ENCODE measurements at places on chromosomes 1 and 21. TPM values are rescaled to one million over a fixed set of nuclear protein-coding genes. Genes with fewer than 3 reads are reported as not detected.

The SLC1A7 gene
- not detected for total RNA-seq

DNA sequence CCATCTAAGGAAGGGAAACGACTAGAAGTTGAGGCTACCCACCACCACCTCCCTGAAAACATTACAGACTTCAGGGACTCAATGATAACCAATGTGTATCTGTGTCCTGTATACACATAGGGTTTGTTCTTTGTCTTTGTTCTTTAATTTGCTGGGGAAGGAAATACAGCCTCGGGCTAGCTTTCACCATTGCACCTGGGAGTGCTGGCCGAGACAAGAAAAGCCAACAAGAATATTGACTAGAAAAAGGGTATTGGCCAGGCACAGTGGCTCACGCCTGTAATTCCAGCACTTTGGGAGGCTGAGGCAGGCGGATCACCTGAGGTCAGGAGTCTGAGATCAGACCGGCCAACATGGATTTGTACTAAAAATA, 50.4 kb downstream of the MDM4 start:
- no peak for DNase-seq

GRCh38 chr1:25927521-25928265, 21.5 kb upstream of the STMN1 start:
- no peak for DNase-seq

DNA sequence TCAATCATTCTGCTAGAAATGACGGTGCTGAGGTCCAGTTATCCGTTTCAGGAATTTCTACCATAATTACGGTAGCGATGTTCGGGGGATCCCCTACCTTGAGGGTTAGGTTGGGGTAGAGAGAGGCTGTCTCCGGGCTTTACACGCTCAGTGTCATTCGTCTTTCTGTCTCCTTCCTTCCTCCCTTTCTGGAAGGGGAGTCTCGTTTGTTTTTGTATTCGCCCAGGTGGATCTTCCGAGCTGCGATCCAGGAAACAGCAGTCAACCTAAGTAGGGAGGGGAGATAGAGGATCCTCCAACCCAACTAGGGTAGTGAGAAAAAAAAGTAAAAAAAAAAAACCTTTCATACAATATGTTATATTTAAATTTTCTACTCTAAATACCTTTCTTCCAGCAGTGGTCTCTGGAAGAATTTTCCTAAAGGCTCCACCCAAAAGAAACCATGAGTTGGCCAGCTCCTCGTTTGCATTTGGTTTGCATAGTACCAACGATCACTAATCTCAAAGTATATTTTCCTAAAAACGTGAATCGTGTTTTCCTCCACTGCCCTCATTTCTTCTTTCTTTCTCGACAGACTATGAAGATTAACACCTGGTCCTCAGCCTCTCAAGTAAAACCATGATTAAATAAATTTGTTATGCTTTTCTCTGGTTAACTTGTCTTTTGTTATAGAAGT, 611 bp upstream of the PIK3C2B start:
- DNase-seq: no peak
